ENCODE measurements at places on chromosomes 3 and 15.

DNA sequence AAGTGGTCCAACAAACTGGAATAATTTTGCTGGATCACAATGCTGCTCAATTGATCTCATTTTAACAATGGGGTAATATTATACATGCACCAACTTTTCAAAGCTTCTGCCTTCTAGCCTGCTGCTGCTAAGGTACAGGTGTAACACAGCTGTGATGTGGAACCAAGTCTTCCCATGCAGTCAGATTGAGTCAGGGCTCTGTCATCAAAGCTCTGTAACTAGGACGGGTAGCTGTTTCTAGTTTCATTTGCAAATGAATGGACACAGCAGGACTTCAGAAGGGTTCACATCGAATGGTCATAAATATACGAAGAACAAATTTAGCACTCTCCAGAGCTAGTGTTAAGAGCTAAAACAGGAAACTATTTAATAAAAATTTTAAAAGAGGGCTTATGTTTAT lies 189.2 kb downstream of the USP13 start:
- DNase-seq = no peak

DNA sequence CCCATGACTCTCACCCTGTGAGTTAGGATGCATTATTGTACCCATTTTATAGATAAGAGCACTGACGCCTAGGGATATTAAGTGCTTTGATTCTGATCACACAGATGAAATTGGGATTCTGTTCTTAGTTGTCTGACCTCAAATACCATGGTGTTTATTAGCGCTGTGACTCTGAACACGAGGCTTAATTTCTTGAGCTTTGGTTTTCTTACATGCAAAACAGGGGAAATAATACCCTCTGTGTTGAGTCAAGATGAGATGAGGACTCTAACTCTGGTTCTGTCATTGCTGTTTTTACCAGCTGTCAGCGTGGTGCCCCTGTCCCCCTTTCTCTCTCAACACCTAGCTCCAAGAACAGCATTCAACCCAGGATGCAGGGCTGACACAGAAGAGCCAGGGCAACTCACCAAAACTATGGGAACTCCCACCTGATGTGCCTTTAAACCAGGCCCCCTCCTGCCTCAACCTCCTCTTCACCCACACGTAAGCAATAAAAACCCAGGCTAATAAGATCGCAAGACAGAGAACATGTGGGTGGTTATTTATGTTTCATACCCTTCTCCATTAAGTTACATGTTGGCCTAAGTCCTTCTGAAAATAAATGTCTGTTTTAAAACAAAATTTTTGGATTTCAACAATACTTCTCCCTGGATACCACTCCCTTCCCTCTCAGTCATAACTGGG lies 100.1 kb upstream of the SPATA12 start:
- DNase-seq = no peak

GRCh38 chr15:59999612-60000112 lies 4.4 kb upstream of the FOXB1 start:
- DNase-seq = no peak

DNA sequence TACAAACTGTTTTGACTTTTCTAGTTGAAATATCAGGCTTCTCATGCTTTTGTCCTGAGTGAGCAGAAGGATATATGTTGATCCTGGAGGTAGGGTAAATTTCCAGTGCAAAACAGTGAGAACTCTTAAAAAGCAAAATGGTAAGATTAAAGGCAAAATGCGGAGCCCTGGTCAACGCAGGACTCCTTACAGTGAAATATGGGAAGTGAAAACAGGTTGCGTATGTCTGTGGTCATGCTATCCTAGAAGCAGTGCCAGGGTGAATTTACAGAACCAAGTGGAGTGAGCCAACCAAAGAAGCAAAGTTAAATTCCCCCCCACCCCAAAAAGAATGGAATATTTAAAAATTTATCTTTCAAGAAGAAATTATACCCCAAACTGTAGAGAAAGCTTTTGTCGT lies 256.4 kb downstream of the NR2F2 start:
- no peak for DNase-seq

DNA sequence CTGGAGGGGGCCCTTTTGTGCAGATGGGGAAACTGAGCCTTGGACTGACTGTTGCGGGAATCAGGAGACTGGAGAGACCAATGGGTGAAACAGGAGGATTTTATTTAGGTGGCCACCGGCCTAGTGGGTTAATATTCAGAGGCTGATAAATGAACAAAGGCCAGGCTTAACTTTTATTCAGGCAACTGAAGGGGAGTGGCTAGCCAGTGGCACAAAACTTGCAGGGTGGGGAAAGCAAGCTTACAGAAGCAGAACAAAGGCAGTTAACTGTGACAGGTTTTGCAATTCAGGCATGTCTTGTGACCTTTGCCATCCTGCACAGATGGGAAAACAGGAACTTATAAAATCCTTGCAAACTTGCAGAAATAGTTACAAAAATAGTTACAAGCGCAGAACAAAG lies 24.9 kb upstream of the ACAD9 start:
- no peak for DNase-seq

- DNase-seq = no peak
These were observed 25.2 kb upstream of the RHCG start for GRCh38 chr15:89521605-89522004.

DNA sequence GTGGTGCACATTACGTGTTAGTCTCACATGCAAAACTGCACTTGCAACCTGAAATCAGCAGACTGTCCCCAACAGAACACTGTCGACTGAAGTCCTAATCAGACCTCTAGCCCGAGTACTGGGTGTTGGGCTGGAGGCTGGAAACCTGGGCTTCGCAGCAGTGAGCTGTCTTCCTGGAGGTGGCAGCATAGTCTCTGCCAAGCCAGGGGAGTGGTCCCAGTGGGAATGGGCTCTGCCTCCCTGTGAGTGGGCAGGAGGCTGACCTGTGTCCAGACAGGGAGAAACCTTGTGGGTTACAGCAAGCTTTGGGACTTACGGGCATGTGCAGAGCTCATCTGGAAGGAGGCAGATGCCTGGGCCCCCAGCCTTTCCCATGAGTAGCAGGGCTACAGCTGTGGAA lies 38.2 kb upstream of the MYZAP start:
- no peak for DNase-seq

DNA sequence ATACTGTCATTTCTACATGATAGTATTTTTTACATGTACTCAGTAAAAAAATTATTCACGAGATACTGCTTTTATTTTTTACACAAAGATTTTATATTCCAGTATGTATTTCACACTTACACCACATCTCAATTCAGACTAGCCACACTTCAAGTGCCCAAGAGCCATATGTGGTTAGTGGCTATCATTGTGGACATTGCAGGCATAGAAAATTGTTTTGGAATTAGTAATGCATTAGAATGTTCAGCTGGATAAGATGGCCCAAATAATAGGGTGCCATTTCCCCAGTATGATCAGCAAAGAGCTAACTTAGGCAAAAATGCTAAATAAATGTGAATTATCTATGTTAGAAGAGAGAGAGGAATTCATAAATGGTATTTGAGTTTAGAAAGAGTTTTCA lies 203.8 kb upstream of the MCTP2 start:
- no peak for DNase-seq

DNA sequence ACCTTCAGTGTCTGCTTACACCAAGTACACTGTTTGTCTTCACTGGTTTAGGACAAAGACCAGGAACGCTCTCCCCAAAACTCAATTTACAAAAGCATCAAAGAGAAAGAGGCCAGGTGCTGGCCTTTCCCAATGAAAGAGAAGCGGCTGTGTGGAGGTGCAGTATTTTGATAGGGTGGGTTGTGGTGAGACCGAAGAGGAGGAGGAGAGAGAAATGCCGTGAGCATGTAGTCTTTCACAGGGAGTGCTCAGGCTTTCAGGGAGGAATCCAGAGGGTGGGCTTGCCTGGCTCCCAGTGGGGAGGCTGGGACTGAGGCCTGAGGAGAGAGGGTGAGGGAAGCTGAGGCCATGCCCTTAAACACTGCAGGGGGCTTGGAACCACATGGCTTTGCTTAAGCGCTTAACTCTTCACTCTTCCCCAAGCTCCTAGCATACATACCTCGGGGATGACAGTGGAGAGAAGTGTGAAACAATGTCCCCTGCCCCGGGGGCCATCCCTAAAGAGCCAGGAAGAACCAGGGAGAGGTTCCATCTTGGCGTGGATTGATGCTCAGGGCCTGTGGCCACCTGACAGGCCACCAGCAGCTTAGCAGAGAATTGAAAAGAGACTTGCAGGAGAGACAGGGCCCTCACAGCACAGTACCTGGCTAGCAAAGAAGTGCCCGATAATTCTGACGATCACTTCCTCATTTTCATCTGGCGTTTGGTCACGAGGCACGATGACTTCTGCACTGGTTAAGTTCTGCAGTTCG lies 60.5 kb downstream of the SENP2 start:
- peak; percentile 14 for DNase-seq

DNA sequence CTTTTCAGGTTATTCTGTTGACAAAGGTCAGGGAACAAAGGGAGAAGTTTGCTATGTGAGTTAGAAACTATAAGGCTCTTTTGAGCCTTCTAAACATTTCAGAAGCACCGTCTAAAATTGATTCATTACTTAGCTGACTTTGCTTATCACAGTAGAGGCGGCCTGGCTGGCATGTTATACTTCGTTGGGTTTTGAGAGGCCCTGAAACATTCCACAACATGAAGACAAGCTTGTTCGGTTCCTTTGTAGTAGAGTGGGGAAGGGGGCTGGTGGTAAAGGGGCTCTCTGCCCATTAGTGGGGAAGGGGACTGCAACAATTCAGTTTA lies 23.6 kb downstream of the ZBTB38 start:
- DNase-seq = no peak

GRCh38 chr3:33658991-33659848 lies 58.8 kb downstream of the CLASP2 start:
- DNase-seq = peak; percentile 16

DNA sequence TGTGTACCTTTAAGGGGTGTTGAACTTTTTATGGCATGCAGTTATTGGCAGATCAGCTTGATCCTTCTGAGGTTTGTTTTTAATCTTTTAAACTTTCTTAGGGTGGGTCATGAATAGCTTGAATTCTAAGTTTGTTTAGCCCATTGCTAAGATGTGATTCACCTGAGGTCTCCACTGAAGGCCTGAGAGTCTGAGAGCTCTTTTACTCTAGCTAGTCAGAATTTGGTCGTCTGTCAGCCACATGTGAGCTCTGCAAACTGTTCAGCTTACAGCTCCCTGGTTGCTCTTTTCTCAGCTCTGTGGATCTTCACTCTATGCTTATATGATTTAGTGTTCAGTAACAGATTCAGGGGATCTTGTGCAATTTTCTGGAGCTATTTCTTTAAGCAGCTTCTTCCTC lies 161.3 kb downstream of the ABHD5 start:
- DNase-seq = no peak

- DNase-seq = no peak
These were observed 9.5 kb upstream of the NR2F2 start for GRCh38 chr15:96320703-96321638.

DNA sequence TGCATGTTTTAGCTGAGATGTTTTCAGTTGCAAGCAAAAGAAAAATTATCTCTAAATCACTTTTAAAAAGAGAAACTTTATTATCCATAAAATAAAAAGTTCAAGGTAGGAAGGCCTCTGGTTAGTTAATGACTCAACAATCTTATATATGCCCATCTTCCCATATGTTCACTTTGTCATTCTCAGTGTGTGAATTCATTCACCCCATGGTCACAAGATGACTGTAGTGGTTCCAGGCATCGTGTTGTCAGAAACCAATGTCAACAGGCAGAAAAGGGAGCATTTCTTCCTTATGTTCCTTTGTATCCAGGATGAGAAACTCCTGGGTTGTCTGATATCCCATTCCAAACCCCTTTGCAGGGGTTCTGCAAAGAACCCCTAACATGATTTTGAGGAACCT lies 119.9 kb upstream of the RAP2B start:
- no peak for DNase-seq

- no peak for DNase-seq
These were observed 8.8 kb upstream of the C15orf61 start for GRCh38 chr15:67512140-67512539.

- no peak for DNase-seq
These were observed 83.2 kb upstream of the PLSCR4 start for GRCh38 chr3:146334151-146334550.

DNA sequence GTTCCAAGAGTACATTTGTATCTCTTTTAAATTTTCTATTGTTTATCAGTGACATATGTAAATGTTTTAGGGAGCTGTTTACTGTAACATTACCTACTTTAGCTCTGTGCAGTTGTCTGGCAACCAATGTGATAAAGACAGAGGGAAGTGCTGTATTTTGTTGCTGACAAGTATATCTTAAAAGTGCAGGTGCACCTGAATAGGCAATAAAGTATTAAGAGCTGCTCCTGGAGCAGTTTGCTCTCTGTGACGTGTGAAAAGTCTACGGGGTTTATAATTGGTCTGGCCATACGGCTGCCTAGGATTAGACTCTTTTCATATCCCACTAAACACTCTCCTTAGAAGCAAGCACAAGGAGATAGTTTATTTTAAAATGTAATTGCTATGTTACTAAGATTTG lies 178.3 kb downstream of the IGF1R start:
- DNase-seq = no peak

DNA sequence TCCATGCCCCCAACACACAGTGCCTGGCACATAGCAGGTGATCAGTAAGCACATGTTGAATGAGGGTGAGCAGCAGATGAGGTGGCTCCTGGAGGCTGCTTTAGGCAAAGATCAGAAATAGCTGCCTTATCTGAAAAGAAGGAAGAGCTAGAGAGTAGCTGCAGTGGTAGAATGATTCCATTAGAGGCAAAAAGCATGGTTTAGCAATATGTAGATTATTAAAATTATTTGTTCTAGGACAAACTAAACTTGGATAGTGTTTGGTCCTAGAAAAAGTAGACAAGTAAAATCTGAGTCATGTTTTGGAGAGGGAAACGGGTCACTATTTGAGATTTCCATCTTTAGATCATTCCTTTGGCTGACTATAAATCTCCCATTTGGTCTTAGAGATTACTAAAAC lies 32.1 kb downstream of the KIF7 start:
- no peak for DNase-seq

DNA sequence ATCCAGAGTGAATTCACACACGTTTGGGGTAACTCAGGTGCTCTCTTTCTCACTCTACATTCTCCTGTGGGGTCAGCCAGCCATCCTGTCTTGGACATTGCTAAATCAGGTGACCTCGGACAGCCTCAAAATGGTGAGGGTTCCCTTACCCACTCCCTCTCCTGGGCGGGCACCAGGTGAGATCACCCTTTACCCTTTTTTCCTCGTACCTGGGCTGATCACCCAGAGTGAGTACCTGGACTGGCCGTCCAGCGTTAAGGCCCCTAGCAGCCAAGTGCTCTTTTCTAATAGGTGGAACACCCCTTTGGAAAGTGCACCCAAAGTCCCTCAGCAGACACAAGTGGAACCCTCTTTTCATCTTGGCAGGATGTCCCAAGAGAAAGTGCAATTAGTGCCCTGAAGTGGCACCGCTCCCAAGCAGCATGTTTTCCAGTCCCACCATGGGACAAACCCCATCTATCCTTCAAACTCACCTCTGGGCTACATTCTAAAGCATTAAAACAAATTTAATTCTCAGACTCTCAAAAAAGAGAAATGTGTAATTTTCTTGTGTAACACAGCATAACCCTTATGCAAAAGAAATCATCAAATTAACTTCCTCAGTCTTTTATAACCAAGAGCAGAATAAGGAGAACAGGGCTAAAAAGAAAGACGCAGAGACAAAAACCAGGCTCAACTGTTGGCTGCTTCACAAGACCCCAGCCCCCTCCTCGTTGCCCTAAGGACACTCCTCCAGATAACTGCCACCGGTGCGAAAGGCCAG lies 20.7 kb downstream of the TRANK1 start:
- DNase-seq = no peak
